ENCODE measurements at places on chromosomes 6 and 20. TPM values are rescaled to one million over a fixed set of nuclear protein-coding genes. Genes with fewer than 3 reads are reported as not detected.

The GRIK2 gene
- not detected for total RNA-seq

- H3K4me3 ChIP-seq = no peak overlapping the region
- no peaks in the 10 kb centered on the region for H3K4me1 ChIP-seq
- H3K27ac ChIP-seq = no peak overlapping the region
- H3K27me3 ChIP-seq = no peaks in the 10 kb centered on the region
- no peaks in the 10 kb centered on the region for H3K36me3 ChIP-seq
Observed at GRCh38 chr6:53751417-53751816, 43.4 kb upstream of the LRRC1 start.

DNA sequence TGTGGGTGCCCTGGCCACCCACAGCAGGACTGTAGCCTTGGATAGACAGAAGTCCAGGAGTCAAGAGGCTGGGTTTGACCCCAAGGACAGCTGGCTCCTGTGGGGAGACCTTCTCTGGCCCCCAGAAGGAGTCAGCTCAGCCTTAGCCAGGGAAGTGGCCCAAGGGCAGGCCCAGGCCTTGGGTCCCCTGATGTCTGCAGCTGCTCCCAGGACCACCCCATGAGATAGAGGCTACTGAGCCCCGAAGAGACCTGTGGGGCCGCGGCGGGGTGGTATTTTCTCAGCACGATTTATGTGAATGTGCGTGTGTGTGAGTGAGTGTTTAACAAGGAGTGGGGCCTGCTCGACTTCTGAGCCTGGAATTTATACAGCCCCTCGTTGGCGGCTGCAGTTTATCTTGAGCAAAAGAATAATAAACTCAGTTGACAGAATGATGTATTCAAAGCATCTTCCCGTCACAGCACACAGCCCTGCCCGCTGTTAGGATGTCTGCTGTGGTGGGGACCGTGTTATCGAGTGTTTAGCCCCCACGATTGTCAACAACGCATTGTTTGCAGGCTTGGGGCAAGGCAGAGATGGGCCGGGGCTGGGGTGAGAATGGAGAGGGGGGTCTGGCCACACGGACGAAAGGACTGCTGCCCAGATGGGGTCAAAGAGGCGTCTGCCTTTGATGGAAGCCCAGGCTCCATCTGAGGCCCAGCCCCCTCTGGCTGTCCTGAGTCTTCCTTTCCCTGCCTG lies 163.3 kb downstream of the VEGFA start:
- no peak overlapping the region for H3K27ac ChIP-seq
- no peaks in the 10 kb centered on the region for H3K27me3 ChIP-seq
- no peaks in the 10 kb centered on the region for H3K4me1 ChIP-seq
- no peak for DNase-seq
- no peaks in the 10 kb centered on the region for H3K36me3 ChIP-seq

GRCh38 chr20:49896204-49896603 lies 19.1 kb downstream of the SPATA2 start:
- no peaks in the 10 kb centered on the region for H3K27me3 ChIP-seq
- no peak overlapping the region for H3K27ac ChIP-seq
- peaks cover 37% of the 10 kb centered on the region for H3K4me1 ChIP-seq
- H3K36me3 ChIP-seq = no peaks in the 10 kb centered on the region
- H3K4me3 ChIP-seq = no peak overlapping the region

DNA sequence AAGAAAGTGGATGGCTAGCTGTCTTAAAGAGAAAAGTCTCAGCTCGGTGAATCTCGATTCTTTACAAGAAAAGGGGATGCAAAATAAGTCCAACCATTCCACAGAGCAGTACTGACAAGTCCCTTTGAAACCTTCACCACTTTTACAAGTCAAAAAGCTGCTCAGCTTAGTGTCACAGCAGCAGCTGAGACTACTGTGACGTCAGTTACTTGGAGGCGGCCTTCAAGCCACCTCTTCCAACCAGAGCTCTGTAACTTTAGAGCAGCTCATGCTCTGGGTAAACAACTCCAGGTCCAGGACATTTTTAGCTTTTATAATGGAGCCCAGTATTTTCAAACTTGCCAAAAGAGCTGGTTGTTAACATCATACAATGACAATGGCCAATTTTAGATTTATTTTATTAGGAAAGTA lies at the start of gene KIAA0408:
KIAA0408 (minus strand) TSS at position 159 of the 411 bp plus-strand sequence. CDS start 5,408 bp downstream, outside the sequence.
- DNase-seq = no peak

The SLC17A2 gene
- not detected for total RNA-seq

The TMEM200A gene
- 0.53 TPM for total RNA-seq

- H3K27me3 ChIP-seq = no peaks in the 10 kb centered on the region
- H3K36me3 ChIP-seq = no peaks in the 10 kb centered on the region
- no peaks in the 10 kb centered on the region for H3K4me1 ChIP-seq
- H3K27ac ChIP-seq = no peak overlapping the region
- no peak for DNase-seq
- H3K4me3 ChIP-seq = no peak overlapping the region
Observed at GRCh38 chr6:91392951-91393350, 806.1 kb upstream of the MAP3K7 start.

DNA sequence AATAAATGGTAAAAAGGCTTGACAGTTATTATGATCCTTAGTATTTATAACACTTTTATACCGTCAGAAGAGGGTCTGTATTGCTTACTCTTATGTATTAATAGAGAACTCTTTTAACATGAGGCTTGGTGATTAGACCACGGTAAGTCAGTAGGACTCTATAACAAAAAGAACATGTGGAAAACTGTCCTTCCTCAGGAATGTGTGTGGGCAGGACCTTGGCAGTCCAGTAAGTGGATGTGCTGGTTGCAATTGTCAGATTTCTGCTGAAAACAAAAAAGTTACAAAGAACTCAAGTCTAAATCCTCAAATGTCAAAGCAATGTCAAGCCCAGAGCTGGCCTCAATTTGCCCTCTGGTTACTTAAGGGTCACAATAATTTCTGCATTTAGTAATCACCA lies 81.1 kb downstream of the PLCG1 start:
- peaks cover 5% of the 10 kb centered on the region for H3K4me1 ChIP-seq
- H3K36me3 ChIP-seq = no peaks in the 10 kb centered on the region
- H3K27ac ChIP-seq = no peak overlapping the region
- H3K4me3 ChIP-seq = no peak overlapping the region
- no peak for DNase-seq

The DCDC2 gene
- 0.12 TPM for total RNA-seq

DNA sequence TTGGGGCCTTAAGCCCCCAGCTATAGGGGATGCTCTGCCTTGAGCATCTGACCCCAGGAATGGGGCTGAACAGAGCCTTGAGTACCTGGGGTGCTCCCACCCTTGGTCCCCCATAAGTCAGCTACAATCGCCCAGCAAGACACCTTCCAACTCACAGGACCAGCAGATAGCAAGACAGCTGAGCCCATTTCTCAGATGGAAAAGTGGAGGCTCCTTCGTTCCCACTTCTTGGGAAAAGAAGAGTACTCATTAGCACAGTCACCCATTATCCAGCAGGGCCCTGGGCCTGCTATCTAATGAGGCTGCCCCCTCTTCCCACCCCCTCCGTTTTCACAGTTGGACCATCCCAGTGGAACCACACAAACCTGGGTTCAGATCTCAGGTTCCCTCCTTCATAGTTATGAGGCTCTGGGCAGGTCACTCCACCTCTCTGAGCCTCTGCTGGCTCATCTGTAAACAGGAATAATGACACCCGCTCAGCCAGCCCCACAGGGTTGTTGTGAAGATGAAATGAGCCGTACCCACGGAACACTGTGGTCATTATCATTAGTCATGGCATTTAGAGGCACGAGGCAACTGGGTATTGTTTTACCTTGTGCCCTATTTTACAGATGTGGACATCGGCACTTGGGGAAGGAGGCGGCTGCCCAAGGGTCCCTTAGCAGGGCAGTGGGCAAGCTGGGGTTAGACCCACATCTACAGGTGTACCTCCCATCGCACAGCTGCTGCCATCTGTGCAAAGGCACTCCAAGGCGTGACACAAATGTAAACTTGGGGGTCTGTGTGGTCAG lies 4.5 kb downstream of the LPIN3 start:
- no peak for DNase-seq
- peaks cover 4% of the 10 kb centered on the region for H3K4me1 ChIP-seq
- H3K27ac ChIP-seq = no peak overlapping the region
- no peaks in the 10 kb centered on the region for H3K36me3 ChIP-seq
- H3K4me3 ChIP-seq = no peak overlapping the region

- H3K27me3 ChIP-seq = no peaks in the 10 kb centered on the region
- H3K27ac ChIP-seq = peak overlapping the region; percentile 76
- no peak for DNase-seq
- no peak overlapping the region for H3K4me3 ChIP-seq
- peaks cover 40% of the 10 kb centered on the region for H3K36me3 ChIP-seq
Observed at GRCh38 chr6:158769234-158769770, 49.9 kb downstream of the EZR start.

The PSORS1C1 gene
- total RNA-seq = 0.67 TPM

- no peak overlapping the region for H3K4me3 ChIP-seq
- peaks cover 9% of the 10 kb centered on the region for H3K4me1 ChIP-seq
- DNase-seq = no peak
- no peak overlapping the region for H3K27ac ChIP-seq
- no peaks in the 10 kb centered on the region for H3K36me3 ChIP-seq
Observed at GRCh38 chr6:104322841-104323240, 536.9 kb downstream of the HACE1 start.

GRCh38 chr20:50203951-50204937 lies 13.6 kb downstream of the CEBPB start:
- H3K27ac ChIP-seq = no peak overlapping the region
- DNase-seq = no peak
- peaks cover 11% of the 10 kb centered on the region for H3K27me3 ChIP-seq
- H3K4me1 ChIP-seq = peaks cover 16% of the 10 kb centered on the region

GRCh38 chr6:80321011-80321410 lies 214.5 kb downstream of the BCKDHB start:
- no peaks in the 10 kb centered on the region for H3K27me3 ChIP-seq
- H3K4me3 ChIP-seq = no peak overlapping the region
- H3K36me3 ChIP-seq = peaks cover 1% of the 10 kb centered on the region
- H3K27ac ChIP-seq = no peak overlapping the region

The TPD52L1 gene
- total RNA-seq = 0.50 TPM

DNA sequence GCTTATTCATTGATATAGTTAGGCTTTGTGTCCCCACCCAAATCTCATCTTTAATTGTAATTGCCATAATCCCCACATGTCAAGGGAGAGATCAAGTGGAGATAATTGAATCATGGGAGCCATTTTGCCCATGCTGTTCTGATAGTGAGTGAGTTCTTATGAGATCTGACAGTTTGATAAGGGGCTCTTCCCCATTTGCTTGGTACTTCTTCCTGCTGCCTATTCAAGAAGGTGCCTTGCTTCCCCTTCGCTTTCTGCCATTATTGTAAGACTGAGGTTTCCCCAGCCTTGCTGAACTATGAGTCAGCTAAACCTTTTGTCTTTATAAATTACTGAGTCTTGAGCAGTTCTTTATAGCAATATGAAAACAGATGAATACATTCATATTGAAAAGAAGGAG lies 45.6 kb downstream of the CENPW start:
- no peak overlapping the region for H3K27ac ChIP-seq
- no peak overlapping the region for H3K4me3 ChIP-seq
- peaks cover 2% of the 10 kb centered on the region for H3K36me3 ChIP-seq
- DNase-seq = no peak
- H3K4me1 ChIP-seq = no peaks in the 10 kb centered on the region
- no peaks in the 10 kb centered on the region for H3K27me3 ChIP-seq

The RIMS1 gene
- total RNA-seq = not detected

The SLC4A11 gene
- total RNA-seq = 1.9 TPM

- H3K27ac ChIP-seq = no peak overlapping the region
- H3K4me1 ChIP-seq = no peaks in the 10 kb centered on the region
- no peaks in the 10 kb centered on the region for H3K36me3 ChIP-seq
- no peak overlapping the region for H3K4me3 ChIP-seq
- no peak for DNase-seq
- H3K27me3 ChIP-seq = no peaks in the 10 kb centered on the region
Observed at GRCh38 chr6:43878823-43879495, 108.9 kb downstream of the VEGFA start.

The RFX6 gene
- total RNA-seq = not detected
